ENCODE measurements at places on chromosomes 3 and 15.
A peak's percentile ranks its signal among the peaks of the same experiment; 100 is the strongest.

DNA sequence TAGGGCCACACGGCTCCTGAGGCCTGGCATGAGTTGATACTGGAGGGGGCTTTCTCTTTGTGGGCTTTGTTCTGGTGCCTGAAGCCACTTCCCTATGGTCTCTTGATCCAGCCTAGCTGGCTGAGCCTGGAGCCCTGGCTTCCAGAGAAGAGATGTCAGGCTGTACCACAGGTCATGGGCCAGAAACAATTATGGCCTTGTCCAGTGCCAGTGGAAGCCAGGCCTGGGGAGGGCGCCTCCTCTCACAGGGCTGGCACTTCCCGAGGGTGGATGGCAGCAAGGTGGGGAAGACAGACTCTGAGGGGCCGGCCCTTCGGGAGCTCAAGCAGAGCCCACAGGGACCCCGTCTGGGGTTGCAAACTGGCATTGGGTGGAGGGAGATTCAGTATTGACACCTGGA, 34.9 kb upstream of the ACAD9 start:
- no peak for DNase-seq

DNA sequence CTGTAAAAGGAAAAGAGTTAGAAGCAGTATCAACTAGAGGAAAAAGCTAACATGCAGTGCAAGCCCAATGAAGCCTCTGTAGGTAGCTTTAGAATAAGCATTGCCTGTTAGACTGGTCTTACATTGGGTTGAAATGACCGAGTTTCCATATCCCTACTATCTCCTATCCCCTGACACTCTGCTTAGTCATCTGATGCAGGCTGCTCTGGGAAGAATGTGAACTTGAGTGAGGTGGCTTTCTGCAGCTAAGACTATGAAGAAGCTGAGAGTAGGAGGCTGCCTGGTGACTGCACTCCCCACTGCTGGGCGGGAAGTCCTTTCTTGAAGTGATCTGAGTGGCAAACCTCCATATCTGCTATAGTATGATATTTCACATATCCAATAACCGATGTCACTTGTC, 64.7 kb downstream of the OXSM start:
- no peak for DNase-seq

- no peak for DNase-seq
These were observed 173.3 kb downstream of the PDZRN3 start for GRCh38 chr3:73451301-73451944.

- DNase-seq = no peak
These were observed 821.6 kb downstream of the SQOR start for GRCh38 chr15:46456456-46456855.

DNA sequence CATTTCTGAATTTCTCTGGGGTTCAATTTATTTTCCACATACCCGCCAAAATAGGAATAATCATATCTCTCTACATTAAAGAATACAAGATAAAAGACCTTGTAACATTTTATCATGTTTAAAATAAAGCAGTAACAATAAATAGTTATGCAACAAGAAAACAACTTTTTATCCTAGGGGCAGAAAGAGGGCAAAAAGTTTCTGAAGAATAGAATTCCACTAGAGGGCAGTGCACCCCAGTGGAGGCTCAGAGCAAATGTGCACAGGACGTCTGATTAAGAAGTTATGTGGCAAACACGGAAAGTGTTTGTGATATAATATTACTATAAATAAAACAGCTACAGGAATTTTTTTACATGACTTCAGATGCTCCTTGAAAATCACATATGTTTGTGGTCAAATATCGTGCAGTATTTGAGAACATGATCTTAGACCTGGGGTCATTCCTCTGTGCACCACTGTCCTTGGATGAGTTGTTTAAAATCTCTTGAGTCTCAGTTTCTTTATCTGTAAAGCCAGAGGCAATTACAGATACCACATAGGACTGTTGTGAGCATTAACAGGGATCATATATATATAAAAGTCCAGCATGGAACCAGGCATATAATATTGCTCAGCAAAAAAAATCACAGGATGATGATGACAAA, 13.2 kb upstream of the PIK3R4 start:
- DNase-seq = peak; percentile 46

DNA sequence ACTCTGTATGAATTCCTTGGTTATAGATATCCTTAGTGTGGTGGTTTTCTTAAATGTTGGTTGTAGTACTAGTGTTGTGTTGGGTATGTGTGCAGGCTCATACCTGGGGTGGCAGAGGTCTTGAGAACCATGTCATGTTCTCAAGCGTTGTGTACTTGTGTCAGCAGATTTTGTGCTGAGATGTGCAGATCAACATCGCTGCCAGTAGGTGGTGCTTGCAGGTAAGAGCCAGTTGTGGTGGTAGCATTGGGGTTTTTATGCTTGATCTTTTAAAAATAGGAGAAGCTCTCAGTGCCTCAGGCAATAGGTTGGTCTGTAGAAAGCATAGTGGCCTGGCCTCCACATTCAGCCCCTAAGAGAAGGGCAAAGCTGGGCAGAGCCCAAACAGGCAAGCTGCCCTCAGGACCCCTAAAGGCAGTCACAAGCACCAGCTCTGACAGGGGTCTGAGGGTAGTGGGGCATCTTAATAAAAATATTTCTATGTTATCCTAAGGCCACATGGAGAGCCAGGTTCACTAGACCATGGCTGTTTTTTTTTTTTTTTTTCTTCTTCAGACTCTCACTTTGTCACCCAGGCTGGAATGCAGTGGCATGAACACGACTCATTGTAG, 164.0 kb downstream of the IL20RB start:
- DNase-seq = no peak

DNA sequence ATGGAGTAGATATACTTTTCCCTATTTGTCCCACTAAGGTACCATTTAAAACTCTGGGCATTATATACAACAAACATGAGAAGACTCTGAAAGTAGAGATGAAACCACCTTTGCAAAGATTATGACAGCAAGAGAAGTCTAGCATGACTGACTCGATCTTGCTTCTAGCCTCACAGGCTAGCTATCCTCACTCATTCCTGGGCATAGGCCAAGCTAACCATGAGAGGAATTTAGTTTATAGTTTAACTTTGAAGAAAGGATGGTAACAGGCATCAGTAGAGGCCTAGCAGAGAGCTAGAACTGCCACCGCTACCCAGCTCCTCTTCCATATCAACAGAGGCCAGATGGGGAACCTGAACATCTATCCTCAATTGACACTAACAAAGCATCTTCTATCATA, 63.5 kb upstream of the FSIP1 start:
- no peak for DNase-seq

- no peak for DNase-seq
These were observed 177.5 kb upstream of the CGNL1 start for GRCh38 chr15:57198654-57199291.

GRCh38 chr3:56800832-56801661, 702 bp downstream of the ARHGEF3 start:
- DNase-seq = peak; percentile 32

DNA sequence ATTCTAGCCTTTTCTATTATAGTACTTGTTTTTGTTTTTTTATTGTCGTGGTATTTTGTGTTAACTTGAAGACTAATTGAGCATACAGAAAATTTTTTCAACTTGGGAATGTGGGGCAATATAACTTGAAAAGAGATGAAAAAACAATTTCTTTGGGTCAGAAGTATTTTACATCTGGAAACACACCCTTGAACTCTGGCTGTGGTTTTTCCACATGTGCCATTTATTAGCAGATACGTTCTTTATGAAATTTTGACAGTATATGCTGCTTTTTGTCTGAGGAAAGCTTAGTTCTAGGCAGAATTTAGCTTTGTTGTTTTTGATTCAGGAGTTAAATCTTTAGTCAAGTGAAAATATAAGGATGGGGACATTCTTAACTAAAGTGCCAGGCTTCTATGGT, 44.7 kb downstream of the TCF12 start:
- DNase-seq = no peak

- DNase-seq = no peak
These were observed 59.2 kb downstream of the CHDH start for GRCh38 chr3:53787016-53787415.

GRCh38 chr3:130939753-130940152, 45.9 kb downstream of the ATP2C1 start:
- DNase-seq = no peak

- no peak for DNase-seq
These were observed 224.0 kb downstream of the PLOD2 start for GRCh38 chr3:145936971-145937370.

- DNase-seq = no peak
These were observed 169.6 kb downstream of the CFAP20DC start for GRCh38 chr3:58880182-58880581.

- no peak for DNase-seq
These were observed 488.9 kb upstream of the RASGRP1 start for GRCh38 chr15:39053480-39053879.

DNA sequence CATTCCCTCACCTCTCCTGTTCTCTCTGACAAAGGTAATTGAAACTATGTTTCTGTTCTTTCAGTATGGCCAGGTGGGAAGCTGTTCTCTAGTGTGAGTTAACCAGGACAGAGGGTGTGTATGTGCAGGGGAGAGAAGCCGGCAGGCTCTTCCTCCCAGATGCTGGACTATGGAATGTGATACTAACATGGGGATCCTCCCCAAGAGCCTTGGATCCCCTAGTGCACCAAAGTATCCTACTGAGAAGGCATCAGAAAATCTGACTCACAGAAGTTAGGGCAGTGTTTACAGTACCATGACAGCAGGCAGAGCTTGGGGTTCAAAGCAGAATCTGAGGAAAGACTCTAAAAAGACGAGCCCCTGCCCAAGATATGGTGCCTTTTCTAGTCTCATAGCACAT, 123.1 kb downstream of the APBA2 start:
- DNase-seq = no peak

DNA sequence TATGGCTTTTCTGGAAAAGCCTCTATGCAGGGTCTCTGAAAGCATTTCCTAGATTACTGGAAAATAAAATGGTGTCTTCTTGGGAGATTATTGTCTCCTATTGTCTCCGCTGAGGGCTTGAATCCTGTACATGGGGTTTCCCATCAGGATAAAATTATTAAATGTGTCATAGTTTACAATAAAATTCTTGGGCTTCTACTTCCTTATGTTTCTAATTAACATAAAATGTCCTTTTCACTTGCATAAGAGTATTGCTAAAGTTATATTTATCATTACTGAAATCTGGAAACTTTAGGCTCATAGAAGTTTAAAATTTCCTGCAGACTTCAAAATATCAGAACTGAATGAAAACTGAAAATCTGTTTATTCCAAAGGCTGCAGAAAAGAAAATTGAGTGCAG, 595.5 kb upstream of the AGTR1 start:
- DNase-seq = no peak

- DNase-seq = no peak
These were observed 12.9 kb downstream of the ZIC4 start for GRCh38 chr3:147393261-147393942.

- no peak for DNase-seq
These were observed 61.4 kb downstream of the UMPS start for GRCh38 chr3:124791639-124792151.

DNA sequence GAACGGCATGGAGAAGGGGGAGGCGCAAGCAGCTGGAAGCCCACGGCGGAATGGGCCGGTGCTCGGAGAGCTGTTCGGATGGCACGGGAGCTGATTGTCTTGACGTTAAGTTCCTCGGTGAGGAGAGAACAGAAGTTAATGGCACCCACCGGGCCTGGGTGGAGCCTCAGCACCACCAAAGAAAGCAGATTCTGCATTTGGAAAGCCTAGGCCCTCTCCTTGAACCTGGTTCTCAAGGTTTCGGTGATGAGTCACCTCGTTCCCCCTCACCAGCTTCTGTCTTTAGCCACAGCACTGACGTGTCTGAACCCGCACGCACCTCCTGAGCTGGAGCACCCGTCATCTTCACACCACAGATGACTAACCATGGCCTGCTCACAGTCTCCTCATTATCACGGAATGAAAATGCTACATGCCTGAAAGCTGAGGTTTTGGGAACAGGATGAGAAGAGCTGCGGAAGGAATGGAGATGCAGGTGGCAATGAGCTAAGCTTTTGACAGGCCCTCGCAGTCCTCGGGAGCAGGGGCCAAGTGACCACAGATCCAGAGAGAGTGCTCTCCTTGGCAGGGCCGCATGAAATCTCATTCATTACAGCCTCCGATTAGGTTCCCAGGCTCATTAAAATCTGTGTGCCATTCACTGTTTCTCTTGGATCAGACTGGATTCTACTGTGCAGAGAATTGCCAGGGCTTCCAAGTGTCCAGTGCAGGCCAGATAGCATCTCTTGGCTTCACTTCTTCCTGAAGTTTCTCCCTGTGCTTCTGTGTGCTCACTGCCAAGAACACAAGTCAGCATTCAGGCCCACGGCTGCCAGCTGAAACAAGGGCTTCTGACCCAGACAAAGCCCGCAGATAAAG, 96.3 kb upstream of the DLG1 start:
- peak; percentile 22 for DNase-seq

GRCh38 chr3:60839246-60839645, 412.0 kb downstream of the FHIT start:
- DNase-seq = no peak

GRCh38 chr3:38131621-38132369, 5.1 kb downstream of the ACAA1 start:
- DNase-seq = no peak

GRCh38 chr15:44427756-44428724, 611 bp downstream of the CTDSPL2 start:
- DNase-seq = no peak

GRCh38 chr3:42830437-42831320, 21.4 kb downstream of the ACKR2 start:
- DNase-seq = no peak

GRCh38 chr3:73036694-73037591, 24.5 kb upstream of the EBLN2 start:
- no peak for DNase-seq

DNA sequence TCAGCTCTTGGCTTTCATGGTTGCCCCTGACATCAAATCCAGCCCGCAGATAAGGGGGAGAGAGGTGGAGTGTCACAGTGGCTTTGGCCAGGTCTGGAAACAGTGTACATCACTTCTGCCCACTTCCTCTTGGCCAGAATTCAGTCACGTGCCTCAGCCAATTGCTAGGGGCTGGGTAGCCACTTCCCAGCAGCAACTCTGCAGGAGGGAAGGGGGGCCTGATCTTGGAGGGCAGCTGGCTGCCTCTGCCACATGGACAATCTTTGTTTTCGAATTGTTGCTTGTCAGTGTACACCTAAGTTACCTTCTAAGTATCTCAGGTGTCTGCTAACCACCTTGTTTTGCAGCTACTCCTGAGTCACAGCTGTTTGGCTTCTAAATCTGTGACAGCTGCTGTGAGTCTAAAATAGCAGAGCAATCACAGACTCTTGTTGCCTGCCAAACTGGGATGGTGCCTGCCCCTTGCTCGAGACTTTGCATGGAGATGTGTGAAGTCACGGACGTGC, 41.0 kb upstream of the LIMD1 start:
- DNase-seq = no peak

GRCh38 chr15:89693696-89694095, 3.1 kb downstream of the WDR93 start:
- no peak for DNase-seq

GRCh38 chr15:54502416-54503075, 524.3 kb downstream of the UNC13C start:
- no peak for DNase-seq

- no peak for DNase-seq
These were observed 141.8 kb downstream of the XXYLT1 start for GRCh38 chr3:195129072-195129643.

DNA sequence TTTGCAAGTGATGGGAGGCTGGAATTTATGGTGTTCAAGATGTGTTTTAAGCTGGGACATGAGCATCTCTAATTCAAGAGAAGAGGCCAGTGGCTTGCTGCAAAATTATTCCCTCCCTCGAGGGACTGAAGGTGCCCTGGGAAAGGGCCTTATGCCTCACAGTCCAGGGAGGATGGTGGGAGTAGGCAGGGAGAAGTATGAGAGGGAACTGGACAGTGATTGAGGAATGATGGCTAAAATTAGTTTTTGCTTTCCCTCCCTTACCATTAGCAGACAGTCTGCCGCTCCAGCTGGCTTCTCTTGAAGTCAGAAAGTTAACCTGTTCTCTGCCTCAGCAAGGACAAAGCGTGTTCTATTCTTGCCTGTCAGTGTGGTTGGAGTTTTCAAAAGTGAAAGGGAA, 139.8 kb upstream of the SEMA6D start:
- no peak for DNase-seq

Measured in activated CD8-positive, alpha-beta memory T cell treated with anti-CD3 and anti-CD28 coated beads, Interleukin-2, amount 50 U/mL, for 4 hours (primary cell).